ENCODE measurements at places on chromosomes 2 and 18.

GRCh38 chr18:39186008-39186407, 1620.4 kb upstream of the CELF4 start:
- DNase-seq, result no peak

DNA sequence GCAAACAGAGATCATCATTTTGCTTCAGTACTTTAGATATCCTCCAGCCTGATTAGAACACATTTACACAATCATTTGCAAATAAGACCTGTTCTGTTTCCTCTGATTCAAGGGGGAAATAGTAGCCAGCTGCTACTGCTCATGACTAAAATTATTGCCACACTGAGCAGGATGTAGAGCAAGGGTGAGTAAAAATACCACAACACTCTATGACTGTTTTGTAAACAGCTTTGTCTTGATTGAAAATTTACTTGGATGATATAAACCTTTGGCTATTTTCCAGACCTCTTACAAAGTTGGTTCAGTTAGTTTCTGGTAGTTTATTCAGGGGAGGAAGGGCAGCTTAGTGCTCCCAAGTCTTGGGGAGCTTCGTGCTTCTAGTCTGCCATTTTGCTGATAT, 286.4 kb upstream of the CNTNAP5 start:
- DNase-seq, result no peak

DNA sequence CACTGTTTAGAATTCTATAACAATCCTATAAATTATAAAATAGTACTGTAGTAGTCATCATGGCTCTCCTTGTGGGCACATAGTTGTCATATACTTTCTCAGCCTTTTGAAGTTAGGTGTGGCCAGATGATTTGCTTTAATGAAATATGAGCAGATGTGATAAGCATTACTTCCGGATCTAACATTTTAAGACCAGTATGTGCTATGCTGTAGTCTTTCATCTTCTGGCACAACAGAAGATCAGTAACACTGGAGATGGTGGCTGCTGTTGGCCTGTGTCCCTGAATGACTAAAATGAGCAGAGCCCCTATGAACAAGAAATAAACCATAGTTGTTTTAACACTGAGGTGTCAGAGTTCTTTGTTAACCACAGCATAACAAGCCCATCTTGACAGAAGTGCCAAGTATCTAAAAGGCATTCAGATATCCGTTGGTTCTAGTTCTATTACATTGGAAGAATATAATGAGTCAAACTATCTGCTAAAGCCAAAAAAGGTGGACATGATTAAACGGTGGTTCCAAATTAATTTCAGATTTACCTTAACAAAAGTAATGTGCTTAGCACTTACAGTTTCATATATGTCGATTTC, 6.3 kb downstream of the MEX3C start:
- DNase-seq, result no peak

DNA sequence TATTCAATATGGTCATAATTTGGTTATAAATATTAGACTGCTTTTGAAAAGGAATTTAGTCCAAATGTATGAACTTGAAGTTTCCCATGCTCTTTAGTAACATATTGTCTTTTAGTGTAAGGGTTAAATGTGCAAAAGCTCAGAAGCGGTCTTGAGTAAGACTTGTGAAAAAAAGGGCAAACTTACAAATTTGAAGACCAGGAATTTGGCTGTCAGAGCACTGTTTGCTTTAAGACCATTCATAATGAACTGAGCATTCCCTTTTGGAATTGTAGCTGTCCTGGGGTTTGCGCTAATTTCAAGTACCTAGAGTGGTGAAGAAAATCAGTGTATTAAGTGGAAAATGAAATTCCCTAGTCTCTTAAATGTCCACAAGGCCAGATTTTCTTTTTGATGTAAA, 6.9 kb upstream of the ZEB2 start:
- DNase-seq, result no peak

GRCh38 chr2:154125891-154126290, 254.2 kb downstream of the GALNT13 start:
- DNase-seq, result no peak

DNA sequence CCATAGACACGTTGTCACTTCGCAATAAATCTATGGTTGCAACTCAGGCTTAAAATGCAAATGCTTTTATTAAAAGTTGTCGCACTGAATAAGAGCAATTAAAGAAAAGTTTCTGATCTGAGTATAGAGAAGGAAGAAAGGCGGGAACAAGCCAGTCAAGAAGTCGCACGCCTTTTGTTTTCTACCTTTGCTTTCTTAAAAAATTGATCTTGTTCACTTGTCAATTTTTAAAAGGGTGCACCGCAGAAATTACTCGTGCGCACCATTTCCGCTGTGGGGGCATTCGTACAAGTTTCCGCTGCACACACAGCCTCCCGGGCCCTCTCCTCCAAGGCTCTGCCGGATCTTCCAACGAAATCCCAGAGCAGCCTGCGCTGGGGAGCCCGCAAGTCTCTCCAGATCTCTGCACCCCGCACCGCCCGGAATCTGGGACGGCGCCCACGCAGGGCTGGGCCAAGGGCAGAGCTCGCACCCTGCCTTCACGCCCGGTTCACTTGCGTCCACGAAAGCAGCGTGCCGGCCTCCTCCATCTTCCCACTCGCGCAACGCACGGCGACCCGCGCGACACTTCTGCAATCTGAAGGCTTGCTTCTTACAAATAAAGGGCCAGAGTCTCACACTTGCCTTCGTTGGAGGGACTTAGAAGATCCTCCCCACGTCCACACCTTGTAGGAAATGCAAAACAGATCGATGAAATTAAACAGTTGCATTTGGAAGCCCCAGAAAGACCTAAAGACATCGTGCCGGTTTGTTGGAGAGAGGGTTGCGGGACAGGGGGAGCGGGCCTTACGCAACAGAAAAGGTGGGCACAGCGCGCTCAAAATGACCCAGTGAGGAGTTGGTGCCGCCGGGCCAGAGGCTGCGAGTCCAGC, 2.6 kb upstream of the SALL3 start:
- no peak for DNase-seq

GRCh38 chr2:23241611-23242245, 143.3 kb upstream of the KLHL29 start:
- no peak for DNase-seq

- no peak for DNase-seq
Observed at GRCh38 chr2:12824351-12824777, 107.6 kb downstream of the TRIB2 start.

DNA sequence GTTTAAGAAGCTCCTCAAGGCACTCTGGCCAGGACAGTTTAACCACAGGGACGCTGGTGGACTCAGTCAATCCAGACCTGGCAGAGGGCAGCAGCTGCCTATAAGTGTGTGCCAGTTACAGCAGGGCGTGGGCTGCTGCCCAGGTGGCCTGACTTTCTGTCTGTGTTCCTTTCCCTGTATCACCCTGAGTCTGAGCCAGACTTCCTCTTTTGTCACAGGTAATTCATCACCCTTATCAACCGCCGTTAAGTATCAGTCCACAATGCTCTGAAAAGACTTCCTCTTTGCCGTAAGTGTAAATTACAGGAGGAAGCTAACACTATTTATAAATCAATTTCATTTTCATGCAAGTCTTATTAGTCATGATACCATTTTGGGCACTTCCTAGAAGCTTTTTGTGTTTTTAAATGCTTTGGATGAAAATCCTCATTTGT, 7.0 kb downstream of the LPIN1 start:
- DNase-seq, result no peak

GRCh38 chr2:69104261-69104660, 91.3 kb downstream of the ANTXR1 start:
- no peak for DNase-seq

DNA sequence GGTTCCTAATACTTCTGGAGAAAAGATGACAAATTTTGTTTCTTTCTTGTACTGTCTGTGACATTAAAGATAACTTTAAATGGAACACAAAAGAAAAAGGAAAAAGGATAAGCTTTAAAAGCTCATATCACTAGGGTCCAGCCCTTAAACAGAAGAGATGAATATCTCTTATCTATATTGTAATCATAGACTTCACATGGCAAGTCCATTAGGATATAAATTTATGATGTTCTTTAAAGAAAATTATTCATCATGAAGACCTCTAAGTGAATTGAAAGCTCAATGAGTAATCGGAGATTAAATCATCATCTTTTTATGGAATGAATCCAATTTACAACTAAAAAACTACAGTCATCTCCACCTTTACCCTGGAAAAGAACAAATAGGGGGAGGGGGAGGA, 111.6 kb upstream of the SATB2 start:
- DNase-seq, result no peak

- no peak for DNase-seq
Observed at GRCh38 chr2:185291035-185291647, 447.5 kb upstream of the FSIP2 start.

- DNase-seq, result no peak
Observed at GRCh38 chr2:24163186-24163585, 11.7 kb upstream of the FAM228A start.
